Central memory CD4-positive, alpha-beta T cell (primary cell): ENCODE measurements at places on chromosomes 7 and 10.
A peak's percentile ranks its signal among the peaks of the same experiment; 100 is the strongest.

GRCh38 chr7:39295796-39296195, 270.4 kb upstream of the YAE1 start:
- no peak for DNase-seq

GRCh38 chr10:37865957-37866803, 8.8 kb upstream of the ZNF248 start:
- no peak for DNase-seq

DNA sequence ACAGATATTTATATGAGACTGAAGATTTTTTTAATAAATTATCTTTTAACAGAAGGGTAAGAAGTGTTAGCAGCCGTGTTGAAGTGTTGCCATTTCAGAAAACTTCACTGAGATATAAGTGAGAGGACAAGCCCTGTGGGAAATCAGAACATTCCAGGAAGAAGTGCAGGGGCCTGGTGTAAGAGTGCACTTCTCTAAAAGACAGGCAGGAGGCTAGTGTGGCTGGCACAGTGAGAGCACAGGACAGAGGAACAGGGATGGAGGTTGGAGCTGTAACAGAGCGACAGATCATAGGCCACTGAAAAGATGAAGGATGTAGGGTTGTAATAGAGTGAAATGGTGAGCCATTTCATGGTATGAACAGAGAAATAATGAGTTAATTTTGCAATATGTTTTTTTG, 608.9 kb downstream of the SORCS1 start:
- DNase-seq: no peak

DNA sequence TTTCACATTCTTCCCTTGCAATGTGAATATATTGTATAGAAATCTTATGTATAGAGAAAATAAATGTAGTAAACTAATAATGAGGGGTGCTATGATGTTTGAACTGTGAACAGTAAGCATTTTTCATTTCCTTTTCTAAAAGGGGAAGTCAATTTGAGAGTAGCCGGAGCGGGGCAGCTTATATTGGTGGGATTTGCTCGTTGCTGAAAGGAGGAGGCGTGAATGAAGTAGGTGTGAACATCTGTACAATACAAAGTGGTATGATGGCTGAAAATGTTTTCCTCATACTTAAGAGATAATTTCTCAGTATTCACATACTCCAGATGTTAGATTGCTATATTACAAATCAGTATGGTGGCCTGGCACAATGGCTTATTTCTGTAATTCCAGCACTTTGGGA, 87.1 kb downstream of the SRI start:
- no peak for DNase-seq

DNA sequence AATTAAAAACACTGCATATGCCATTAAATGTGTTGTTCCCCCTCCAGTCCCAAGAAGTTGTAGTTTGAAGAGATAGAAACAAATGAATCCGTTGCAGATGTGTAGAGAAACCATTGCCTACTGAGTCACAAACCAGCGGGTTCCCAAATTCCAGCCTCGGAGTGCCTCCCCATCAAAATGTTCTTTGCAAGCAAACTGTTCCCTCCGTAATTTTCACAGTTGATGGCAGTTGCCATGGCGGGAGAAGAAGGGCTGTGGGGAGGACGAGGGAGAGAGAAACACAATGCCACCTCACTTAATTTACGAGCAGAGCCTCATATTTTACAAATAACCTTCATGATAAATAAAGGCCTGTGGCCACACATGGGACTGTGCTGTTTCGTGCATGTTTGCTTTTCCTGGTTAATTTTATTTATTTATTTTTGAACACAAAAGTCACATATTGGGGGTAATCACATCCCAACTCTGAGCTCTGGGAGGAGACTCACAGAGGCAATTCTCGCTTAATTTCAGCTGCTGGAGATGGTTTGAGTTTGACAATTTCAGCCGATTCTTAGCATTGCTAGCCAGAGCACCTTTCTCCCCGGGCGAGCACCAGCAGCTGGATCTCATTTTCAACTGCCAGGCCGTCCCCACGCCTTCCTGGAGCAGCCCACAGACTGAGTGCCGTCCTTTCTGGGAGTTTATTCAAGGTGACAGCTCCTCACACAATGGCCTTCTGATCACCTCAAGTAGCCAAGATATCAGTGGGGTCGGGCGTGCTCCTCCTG, 1084.2 kb downstream of the KCNMA1 start:
- DNase-seq: no peak

DNA sequence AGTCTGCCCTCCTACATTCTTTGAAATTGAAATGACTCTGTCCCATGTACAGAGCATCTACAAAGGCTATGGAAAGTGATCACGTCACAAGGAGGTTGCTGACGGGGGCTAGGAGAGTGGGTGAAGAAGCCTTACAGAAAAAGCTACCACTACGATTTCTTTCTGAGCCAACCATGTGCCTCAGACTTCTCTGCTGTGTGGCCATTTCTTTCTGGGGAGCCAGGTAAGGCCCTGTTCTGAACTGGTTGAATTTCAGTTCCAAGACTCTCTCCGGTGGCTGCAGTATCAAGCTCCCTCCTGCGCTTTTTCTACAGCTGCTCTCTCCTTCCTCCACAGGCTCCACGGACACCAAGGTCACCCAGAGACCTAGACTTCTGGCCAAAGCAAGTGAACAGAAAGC, 112.5 kb upstream of the PRSS1 start:
- peak; percentile 57 for DNase-seq

GRCh38 chr7:144468990-144469732, 65.7 kb upstream of the NOBOX start:
- no peak for DNase-seq

- no peak for DNase-seq
These were observed 276.6 kb downstream of the LRMDA start for GRCh38 chr10:75708060-75708459.

- DNase-seq: no peak
These were observed 334.3 kb downstream of the CACNA2D1 start for GRCh38 chr7:82109288-82109687.

- no peak for DNase-seq
These were observed 45.9 kb upstream of the BET1 start for GRCh38 chr7:94050046-94050445.

DNA sequence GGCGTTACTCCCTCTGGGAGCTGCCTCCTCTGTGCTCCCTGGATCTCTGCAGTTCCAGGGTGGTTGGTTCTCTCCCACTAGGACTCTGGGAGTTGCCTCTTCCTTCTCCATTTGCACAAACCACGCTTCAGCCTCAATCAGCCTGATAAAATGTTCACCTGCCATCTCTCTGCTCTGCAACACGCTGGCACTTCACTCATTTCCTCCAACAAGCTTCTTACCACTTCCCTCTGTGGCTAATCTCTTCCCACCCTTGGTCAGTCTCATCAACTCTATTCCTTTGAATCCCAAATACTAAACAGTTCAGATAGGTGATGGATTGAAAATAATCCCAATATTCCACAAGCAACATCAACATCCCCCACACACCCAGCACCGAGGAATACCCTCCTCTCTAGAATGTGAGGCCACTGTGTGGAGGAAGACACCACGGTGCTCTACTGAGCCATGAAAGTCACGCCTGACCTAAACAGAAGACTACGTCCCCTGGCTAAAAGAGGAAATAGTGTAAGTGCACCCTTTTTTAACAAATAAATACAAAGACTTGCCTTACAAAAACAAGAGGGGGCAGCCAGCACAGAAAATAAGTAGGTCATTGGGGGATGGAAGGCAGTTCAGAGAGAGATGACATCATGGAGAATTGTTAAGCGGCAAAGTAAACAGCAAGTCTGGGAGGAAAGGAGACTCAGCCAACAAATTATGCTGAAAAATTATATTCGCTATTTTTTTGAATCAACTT, 1.9 kb upstream of the FAM170B start:
- no peak for DNase-seq

- no peak for DNase-seq
These were observed 27.0 kb downstream of the PDLIM1 start for GRCh38 chr10:95263864-95264226.

GRCh38 chr10:61761825-61762217, 99.1 kb downstream of the CABCOCO1 start:
- DNase-seq: no peak

DNA sequence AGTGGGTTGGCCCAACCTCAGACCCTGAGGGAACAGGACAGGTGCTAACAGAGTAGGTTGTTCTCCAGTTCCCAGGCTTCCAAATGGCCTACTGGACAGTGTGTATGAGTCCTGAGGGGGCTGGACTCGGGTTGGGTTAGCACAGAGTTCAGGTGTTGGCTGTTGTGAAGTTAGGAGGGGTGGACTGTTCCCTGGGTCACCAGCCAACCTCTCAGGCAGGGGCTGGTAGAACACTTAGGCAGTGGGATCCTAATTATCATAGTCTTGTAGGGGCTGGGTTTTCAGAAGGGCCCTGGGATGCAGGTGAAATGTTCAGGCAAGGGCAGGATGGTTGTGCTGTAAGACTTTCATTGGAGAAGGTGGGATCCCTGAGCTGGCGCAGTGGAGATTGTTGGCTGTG, 293.0 kb downstream of the ZWINT start:
- no peak for DNase-seq

- no peak for DNase-seq
These were observed 51.7 kb downstream of the ADRA2A start for GRCh38 chr10:111128331-111129180.

DNA sequence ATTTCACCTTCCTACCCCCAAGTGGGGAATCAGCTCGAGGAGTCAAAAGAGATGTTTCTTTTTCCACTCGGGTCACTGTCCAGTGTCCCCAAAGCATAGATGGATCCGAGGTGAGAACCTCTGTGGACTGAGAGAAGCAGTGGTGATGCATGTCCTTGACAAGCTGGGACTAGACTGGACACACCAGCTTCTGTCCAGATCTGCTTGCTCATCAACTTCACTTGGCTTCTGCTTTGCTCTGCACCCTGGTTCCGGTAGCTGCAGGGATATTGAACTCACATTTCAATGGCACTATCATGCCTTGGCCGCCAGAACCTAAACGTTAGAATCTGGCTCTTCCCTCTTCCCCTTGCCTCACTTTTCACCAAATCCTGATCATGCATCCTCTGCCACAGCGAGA, 50.3 kb upstream of the CXCL12 start:
- no peak for DNase-seq

- DNase-seq: no peak
These were observed 46.0 kb downstream of the CNOT4 start for GRCh38 chr7:135463908-135464307.

GRCh38 chr7:147394329-147394728, 1196.2 kb upstream of the C7orf33 start:
- DNase-seq: no peak

- no peak for DNase-seq
These were observed 29.9 kb upstream of the MAT1A start for GRCh38 chr10:80319318-80319717.

DNA sequence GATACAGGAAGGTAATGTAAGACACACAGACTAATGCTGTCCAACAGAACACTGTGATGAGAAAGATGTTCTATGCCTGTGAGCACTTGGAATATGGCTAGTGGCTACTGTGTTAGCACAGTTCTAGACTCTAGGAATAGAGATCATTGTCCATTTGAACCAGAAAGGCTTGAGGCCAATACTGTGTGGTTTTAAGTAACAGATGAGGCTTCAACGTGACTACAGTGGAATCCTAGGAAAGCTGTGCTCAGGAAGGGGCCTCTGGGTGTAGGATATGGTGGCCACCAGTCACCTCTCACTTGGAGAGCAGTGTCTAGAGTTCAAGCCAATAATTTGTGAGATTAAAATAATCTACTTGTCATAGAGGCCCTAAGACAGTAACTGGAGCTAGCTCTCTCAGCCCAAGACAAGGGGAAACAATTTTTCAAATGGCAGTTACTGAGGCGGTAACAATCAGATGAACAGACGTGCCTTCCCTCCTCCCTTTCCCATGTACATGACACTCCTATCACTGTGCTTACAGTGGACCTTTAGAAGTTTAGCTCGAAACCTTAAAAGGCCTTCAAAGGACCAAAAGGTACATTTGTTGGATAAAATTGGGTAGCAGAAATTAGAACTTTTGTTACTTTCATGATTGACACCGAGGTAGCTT, 10.2 kb downstream of the ZDHHC16 start:
- DNase-seq: no peak

DNA sequence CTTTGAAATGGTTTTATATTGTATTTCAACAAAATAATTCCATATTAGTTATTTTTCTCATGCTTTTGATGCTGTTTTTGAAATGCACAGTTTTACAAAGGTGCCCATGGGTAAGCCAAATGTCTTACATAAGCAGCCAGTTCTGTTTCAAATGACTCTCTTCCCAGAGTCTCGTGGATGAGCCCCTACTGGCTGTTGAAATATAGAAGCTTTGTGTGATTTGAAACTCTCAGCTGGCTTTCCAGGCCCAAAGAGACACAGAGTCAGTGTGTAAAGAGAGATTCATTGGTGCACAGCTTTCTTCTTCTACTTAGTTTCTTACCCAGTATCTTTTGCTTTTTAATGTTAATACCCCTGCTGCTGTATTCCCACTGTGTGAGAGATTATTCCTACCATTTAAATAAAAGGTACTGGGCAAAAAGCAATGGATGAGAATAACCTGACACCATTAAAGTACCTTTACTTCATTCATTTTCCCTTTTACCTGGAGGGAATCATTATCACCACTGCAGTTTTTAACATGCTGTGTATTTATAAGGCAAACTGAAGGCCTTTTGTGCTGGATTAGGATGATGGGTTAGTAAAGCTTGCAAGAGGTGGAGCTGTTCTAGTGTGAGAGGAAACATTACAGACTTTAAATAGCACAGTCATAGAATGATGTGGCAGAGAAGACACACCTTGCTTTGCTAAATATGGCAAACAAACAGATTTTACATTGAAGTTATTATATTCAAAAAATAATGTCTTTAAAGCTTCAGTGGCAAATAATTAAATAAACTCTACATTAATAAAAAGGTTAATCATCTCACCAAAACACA, 415.1 kb downstream of the THSD7A start:
- no peak for DNase-seq

DNA sequence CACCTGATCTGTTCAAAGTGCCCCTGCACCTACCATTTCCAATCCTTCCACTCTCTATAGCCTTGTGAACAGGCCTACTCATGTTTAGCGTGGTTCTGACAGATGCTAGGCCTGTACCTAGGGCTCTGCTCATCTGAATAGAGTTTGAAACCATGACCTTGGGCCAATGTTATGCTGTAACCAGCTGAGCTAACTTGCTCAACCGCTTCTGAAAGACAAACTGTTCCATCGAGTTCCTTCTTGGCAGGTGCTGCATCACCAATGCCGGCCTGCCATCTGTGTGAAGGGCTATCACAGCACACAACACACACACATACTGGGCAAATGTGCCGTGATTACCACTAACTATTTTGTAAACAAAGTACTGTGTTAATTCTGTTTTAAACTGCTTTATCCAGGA, 419.0 kb upstream of the GALNT17 start:
- no peak for DNase-seq

GRCh38 chr10:31001740-31002139, 29.9 kb downstream of the ZNF438 start:
- DNase-seq: no peak

DNA sequence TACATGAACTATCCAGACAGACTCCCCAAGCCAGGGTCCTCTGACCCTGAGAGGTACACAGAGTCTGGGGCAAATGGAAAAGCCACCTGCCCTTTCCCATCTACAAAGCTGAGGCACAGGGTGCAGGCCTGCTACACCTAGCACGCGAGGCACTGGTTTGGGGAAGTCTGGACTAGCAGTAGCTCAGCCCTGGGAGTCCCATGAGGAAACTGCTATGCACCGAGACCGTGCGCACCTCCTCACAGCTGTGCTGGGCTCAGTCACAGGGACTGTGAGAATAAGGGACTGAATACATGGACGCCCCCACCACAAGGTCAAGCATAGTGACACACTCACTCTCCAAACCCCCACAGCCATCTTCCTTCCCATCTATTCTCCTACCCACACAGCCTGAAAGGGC, 8.2 kb downstream of the MAT1A start:
- no peak for DNase-seq
